ENCODE measurements at places on chromosomes 6 and 20.

DNA sequence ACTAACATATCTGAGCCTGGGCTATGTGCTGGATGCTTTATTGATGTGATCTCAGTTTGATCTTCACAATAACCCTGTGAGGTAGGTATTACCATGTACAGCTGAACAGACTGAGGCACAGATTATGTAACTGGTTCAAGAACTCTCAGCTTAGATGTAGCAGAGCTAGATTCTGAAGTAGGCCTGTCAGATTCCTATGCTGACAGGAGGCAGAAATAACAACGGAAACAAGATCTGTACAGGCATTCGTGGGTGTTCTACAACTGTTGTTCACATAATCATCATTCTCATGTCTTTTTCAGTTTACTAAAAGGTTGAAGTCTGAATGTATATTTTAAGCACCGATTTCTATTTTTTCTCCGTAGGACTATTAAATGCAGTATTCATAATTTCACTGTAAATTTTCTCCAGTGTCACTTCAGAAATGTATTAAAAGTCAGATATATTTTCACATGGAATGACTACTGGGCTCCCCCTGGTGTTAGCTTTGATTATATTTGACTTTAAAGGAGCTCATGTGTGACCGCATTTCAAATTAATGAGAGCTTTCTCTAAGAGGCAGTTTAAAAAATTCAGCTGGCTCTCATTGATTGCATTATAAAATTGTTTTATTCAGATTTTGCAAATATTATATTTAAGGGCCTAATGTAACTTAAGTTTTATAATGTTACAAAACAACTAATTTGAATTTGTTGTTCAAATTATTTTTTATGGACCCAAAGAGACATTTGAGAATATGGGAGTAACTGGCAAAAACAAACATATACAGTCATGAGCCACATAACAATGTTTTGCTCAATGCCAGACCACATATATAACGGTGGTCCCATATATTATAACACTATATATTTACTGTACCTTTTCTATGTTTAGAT, 36.4 kb upstream of the SLC17A4 start:
- DNase-seq, result no peak

DNA sequence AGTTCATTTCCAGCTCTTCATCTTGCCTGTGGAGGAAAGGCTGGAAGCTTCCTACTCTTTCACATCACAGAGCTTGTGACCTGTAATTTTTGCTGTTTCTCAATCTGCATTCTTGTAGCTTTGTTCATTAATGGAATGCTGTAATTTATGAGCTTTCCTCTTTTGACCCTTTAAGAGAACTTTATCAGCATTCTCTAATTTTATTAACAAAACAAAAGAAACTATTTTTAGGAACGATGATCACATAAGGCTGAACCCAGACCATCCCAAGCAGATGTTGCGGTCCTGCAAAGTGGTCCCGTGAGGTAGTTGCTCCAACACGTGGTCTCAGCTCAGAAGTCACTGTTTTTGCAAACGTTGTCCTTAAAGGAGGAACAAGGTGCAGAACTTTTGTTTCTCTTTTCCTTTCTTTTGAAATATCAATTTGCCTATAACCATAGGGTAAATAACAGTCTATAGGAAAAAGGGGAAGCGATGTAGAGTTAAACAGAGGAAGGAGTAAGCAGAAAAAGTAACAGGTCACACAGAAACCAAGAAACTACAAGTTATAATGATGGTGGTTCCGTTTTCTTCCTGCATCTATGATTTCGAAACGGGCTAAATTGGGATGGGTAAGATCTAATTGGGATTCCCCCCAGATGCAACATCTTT, 121.3 kb upstream of the PHACTR1 start:
- DNase-seq, result peak; percentile 75

DNA sequence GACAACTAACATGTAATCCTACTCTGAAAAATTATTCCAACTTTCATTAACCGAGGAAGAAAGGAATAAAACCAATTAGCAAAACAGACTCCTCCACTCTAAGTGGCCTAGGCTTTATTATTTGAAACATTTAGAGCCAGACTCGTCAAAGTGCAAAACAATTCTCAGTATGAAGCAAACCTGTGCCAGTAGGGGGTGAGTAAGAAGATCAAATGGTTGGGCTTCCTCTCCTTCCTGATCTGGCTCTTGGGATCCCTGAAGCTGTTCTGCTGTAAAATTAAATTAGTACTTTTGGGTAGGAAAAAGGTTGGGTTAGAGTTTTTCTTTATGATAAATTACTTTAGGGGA, 177.6 kb upstream of the MAN1A1 start:
- DNase-seq, result no peak

DNA sequence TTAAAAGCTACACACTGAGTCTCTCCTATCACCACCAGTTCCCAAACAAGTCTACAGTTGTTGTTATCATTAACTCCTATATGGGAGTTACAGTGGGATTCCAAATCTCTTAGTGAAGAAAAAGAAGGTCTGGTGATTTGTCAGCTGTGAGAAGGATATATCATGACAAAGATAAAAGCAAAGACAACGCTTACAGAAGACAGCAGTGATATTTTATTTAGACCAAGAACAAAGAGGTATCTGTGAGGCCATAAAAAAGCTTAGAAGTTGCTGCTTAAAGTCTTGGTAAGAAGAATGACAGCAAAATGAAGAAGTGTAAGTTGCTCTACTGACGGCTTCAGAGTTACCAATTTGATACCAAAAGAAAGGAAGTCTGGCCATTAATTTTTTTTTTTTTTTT, 47.2 kb downstream of the CHD6 start:
- no peak for DNase-seq

DNA sequence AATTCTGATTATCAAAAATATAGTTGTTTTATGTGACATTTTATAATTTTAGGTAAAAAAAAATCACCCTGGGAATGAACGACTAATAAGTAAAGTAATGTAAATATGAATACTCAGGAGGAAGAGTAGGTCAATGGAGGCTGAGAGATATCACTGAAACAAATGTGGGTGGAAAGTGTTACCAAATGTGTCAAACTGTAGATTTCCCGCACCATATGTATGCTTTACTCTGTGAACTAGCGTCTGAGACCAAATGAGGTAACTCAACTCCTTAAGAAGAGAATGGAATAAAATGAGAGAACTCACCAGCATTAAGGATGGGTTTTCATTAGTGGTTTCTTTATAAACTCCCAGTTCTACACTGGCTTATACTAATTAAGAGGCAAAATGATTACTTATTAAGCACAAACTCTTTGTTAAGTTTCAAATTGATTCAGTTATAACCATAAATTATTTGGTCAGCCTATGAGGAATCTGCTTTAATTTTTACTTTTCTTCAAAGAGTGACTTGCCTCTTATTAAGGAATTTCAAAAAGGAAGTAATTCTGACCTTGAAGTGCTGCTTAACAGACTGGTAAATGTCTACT, 784.7 kb upstream of the GJE1 start:
- DNase-seq, result no peak

Data from CD14-positive monocyte (primary cell).